Germinal center (tissue), 1 donor: ENCODE measurements at places on chromosomes 2 and 18.

DNA sequence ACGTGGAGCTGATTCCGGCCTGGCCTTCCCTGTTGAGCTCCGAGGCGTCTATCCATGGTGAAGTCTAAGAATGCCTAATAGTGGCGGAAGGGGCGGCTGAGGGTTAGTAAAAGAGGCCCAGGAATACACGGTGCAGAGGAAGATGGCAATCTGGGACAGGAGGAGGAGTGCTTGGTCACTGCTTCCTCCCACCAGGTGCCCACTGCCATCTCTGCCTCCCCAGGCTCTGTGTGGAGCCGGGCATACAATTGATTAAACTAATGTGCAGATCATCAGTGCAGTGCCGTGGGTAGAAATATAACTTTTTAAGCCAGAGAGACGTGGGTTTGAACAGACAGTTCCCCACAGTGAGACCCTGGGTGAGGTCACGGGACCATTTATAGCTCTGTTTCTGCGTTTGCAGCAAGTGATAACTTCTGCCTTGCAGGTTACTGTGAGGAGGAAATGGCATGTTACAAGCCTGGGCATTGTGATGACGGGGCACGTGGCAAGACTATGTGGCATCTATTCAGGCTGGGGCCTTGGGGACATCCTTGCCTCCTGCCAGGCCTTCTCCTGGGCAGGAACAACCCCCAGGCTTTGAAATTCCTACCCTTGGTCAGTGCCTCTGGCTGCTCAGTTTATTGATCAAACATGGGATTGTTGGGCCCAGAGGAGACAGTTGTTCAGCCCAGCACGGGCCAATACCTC is 204.9 kb downstream of the ASB1 start:
- DNase-seq = no peak

GRCh38 chr2:40416486-40416885 is 35.4 kb downstream of the SLC8A1 start:
- no peak for DNase-seq

DNA sequence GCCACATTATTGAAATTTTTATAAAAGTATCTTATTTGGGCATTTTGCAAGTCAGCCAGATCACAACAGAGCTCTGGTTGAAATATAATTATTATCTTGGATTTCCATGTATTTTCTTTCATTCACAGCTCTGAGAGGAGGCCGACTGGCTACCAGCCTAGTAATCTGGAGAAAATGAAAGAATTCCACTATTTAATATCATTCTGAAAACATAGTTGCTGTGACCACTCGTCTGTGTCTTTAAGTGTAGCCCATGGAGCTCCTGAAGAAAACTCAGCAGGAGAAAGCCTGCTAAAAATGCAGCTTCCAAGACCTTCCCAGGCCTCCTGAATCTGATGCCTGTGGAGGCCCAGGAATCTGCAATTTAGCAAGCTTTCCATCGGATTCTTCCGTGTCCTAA is 114.7 kb downstream of the SH3BP4 start:
- no peak for DNase-seq

DNA sequence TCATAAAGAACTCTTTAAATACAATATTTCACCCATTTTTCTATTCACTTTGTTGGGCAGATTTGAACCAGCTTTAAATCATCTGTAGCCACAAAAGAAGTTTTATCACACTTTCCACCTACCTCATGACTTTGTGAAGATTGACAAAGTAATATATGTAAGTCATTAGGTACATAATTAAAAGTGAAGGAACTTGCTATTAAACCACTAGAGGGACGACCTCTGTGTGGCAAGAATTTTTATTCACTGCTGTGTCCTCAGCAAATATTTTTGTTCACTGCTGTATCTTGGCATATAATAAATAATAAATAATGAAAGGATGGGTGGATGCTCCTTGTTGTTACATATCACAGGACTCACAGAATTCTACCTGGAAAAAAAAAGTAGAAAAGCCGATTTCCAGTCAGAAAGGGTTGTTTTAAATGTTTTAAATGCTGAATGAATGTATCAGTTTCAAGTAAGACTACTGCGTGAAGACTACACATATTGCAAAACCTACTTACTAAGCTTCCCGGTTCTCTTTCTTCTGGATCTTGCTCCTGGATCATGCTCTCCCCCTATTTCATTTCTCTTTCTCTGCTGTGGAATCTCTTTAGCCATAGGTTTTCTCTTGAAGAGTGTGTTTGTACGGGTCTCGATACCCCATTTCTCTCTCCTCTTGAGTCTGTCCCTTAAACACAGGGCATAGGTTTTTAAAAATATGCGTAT is 44.8 kb downstream of the KCMF1 start:
- DNase-seq = no peak

GRCh38 chr2:124919296-124919695 is 894.2 kb downstream of the CNTNAP5 start:
- no peak for DNase-seq

DNA sequence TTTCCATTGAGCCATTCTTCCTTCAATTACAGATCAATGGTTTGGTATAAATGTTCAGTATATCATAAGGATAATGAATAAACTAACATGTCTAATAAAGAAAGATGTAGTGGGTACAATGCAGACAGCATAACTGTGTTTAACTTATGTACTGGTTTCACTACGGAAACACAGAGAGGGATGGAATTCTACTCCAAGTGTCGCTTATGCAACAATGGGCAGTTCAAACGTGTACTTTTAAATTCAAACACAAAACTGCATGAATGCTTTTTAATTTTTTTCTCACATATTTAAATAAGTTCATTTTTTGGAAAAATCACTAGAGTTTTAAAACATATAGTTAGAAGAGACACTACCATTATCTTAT is 74.7 kb downstream of the COBLL1 start:
- no peak for DNase-seq

GRCh38 chr2:196201229-196202009 is 30.0 kb upstream of the STK17B start:
- no peak for DNase-seq

DNA sequence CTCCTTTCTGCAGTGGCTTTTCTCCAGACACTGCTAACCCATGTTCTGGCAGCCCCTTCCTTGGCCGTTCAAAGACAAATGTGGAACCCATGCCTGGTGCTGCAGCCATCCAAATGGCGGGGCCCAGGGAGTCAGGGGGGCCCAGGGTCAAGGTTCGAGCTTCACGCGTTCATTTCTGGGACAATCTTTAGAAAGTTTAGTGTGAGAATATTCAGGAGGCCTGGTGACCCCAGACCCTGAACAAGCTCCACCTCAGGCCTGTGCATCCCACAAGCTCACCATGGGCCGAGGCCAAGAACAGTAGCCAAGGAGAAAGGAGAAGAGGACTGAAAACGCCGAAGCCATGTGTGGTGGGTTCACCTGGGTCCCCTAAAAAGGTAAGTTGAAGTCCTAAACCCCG is 54.4 kb downstream of the ANKMY1 start:
- no peak for DNase-seq

- no peak for DNase-seq
Observed at GRCh38 chr2:136764452-136765255, 691 bp upstream of the THSD7B start.

- DNase-seq = no peak
Observed at GRCh38 chr2:234291765-234292204, 205.1 kb downstream of the ARL4C start.

GRCh38 chr18:48848641-48849143 is 102.1 kb downstream of the SMAD7 start:
- no peak for DNase-seq

- no peak for DNase-seq
Observed at GRCh38 chr2:203900253-203900652, 32.7 kb downstream of the CTLA4 start.

DNA sequence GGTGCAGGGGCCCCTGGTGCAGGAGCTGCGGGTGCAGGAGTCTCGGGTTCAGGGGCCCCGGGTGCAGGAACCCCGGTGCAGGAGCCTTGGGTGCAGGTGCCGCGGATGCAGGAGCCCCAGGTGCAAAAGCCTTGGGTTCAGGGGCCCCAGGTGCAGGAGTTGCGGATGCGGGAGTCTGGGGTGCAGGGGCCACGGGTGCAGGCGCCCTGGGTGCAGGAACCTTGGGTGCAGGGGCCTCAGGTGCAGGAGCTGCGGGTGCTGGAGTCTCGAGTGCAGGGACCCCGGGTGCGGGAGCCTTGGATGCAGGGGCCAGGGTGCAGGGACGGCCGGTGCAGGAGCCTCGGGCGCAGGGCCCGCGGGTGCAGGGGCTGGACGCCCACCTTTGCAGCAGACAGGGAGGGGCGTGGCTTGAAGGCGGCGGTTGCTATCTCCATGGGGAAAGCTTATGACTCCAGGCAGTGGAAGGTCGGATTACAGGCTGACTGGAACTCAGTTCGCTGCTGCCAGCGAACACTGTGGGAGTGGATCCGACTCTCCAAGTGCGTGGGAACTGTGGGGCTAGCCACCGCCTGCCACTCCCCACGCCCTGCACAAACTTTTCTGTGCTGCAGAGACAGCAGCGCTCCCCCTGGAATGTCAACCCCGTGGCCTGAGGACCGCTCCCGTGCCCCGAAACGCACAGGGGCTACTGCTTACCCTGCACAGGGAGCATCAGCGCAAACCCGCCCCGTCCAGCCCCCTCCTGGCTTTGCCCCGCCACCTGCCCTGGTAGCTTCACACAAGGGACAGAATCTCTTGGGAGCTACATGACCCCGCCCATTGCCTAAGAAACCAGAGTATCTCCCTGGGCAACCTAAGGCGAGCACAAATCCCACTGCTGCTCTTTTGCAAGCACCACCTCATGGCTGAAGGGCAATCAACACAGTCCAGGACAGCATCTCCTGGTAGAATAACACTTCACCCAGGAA is 40.3 kb downstream of the COPS9 start:
- DNase-seq = no peak

- DNase-seq = no peak
Observed at GRCh38 chr2:155377931-155378444, 679.5 kb downstream of the KCNJ3 start.

DNA sequence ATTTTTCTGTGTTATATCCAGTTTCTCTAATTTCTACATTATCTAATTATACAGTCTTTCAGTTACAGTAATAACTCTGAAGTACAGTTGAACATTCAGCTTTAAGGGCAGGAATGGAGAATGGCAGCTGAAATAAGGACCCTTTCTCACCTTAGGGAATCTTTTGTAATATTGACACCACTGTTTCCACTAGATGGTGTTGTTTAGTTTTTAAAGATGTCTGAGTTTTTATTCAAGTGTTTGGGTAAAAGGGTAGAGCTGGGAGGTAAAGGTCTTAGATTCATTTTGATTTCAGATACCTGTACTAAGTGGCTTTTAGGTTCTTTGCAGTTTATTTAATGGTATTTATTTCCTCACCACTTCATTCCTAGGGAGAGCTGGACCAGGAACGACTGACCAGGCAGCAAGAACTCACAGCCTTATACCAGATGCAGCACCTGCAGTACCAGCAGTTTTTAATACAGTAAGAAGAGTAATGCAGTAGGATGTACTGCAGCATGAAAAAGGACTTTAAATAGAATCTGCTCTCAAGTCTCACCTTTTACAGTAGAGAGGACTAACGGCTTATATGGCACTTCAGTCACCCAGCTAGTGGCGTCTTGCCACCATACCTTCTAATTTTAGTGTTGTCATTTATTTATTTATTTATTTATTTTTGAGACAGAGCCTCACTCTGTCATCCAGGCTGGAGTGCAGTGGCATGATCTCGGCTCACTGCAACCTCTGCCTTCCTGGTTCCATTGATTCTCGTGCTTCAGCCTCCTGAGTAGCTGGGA is 33.2 kb upstream of the KCNJ13 start:
- no peak for DNase-seq

DNA sequence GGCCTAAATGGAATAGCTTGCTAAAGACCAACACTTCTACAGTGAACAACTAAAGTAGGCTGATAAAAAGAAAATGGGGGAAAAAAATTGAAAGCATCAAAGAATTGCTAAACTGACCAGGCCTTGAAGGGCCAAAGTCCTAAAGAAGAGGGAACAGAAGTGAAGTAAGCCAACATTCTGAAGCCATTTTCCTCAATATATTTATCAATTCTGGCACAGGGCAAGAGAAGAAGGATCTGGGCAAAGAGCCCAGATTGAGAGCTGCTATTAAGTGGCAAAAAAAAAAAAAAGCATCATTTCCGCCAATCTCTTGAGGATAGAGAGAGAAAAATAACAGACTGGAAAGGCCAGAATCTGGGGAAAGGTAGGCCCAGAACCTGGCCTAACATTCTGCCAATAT is 25.7 kb downstream of the FANCL start:
- no peak for DNase-seq

DNA sequence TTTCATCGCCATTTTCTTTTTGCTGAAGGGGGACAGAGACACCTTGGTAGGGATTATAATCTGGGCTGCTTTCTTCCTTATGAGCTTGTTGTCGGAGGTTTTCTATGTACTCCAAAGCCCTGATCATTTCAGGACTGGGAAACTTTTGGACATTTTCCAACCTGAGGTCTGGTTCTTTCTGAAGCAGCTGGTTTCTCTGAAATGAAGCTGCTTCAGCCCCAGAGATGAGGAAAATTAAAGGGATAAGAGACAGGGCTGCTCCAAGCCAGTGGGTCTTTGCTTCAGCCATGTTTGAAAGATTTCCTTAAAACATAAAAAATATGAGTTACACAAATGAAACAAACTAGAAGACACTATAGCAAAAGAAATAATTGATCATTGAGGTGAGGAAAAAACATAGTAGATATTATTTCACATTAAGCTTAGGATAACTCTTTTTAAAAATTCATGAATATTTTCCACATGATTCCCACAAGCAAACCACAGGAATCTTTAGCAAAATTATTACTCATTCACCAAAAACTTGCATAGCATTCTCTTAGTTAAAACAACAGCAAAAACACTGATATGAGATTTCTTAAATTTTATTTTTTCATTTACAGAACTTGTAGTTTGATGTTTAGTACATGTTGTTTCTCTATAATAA is 3.0 kb downstream of the SCG2 start:
- no peak for DNase-seq

DNA sequence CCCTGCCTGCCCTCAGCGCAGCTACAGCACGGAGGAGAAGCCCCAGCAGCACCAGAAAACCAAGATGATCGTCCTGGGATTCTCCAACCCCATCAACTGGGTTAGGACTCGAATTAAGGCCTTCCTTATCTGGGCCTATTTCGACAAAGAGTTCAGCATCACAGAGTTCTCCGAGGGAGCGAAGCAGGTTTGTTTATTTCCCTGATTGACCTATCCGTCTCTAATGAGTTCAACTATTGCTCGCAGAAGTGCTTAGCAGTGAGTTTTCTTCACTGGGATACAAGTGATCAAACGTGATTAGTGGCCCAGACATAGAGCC is 639 bp downstream of the MAIP1 start:
- DNase-seq = no peak

- DNase-seq = no peak
Observed at GRCh38 chr2:136325844-136326331, 207.9 kb upstream of the CXCR4 start.

GRCh38 chr18:50967714-50968661 is at the start of gene ELAC1:
Gene ELAC1 (plus strand): TSS chr18:50968040. CDS start chr18:50974405, 6,365 bp downstream.
- DNase-seq = peak; percentile 85

DNA sequence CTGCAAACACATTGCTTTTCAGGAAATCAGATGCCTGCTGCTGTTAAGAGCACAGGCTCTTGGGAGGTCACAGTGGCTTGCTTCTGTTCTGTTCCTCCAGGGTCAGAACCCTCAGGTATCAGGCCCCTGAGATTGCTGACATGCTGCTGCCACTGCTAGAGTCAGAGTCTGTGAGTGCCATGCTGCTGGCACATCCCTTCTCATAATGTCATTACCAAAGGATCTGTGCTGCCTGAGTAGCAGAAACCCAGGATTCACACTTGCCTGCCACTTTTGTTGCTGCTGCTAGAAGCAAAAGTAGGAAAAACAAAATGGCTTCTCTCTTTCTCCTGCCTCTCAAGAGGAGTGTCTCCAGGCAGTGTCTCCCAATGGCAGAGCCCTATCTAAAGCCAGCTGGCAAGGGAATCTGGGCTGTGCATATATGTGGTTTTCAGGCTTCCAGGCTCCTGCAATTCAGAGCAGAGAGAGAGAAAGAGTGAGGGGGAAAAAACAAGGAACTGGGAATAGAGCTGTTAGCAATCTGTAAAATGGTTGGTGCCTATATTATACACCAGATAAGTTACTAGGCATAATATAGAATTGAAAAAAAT is 180.3 kb downstream of the MYCN start:
- DNase-seq = no peak
